Activated T-cell treated with anti-CD3 and anti-CD28 coated beads for 4 hours (primary cell): ENCODE measurements at places on chromosomes 4 and X.

DNA sequence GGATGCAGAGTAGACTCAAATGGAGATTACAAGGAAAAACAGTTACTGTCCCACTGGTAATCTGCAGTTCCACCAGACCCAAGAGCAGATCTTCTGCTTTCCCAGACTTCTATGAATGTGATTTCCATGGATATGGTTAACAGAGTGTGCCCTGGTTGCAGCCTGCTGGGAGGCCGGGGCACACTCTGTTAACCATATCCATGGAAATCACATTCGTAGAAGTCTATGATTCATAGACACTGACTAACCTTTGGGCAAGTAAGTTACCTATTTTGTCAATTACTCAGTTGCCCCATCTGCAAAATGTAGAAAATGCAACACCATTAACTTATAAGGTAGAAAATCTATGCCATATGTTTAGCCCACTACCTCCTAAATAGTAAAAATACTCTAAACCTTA, 443.1 kb upstream of the PITX2 start:
- no peak for DNase-seq

DNA sequence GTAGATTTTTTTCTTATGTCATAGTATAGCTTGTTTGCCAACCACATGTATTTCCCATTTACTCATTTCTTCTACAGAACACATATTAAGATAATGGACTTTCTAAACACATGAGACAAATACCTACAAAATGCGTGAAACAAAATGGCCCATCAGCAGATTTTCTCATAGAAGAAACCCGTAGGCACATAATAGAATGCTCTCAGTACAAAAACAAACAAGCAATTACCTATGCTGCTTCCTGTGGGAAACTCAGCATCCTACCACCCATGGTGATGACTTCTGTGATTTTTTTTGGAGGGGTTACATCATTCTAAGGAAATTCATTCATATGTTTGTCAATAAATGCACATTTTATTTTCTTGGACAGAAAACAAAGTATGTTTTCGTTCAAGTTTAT, 343.6 kb downstream of the SPRY1 start:
- no peak for DNase-seq

GRCh38 chr4:39698424-39699009, 581 bp downstream of the UBE2K start:
- DNase-seq = peak; percentile 23

DNA sequence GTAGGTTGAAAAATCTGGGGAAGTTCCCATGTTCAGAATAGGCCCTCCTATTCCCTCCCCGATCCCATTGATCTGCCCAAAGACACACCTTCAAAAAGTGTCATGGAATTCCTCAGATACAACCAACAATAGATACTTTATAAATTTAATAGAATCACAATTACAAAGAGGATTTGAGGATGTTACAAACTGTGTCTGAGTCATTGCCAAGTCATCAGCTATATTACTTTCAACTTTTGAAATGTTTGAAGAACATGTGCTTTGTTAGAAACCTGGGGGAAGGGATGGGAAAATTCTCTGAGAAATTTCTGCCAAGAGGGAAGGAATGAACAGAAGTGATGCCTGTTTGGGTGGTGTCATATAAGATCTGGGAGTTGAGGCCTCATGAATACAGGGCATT, 46.7 kb downstream of the KCNIP4 start:
- DNase-seq = no peak

- peak; percentile 77 for DNase-seq
These were observed at the start of gene TAF1 for GRCh38 chrX:71365875-71366673. TAF1 (plus strand) TSS chrX:71366357; CDS start chrX:71366375, 18 bp downstream.

- no peak for DNase-seq
These were observed 1774.8 kb downstream of the ARAP2 start for GRCh38 chr4:34469516-34469915.

- no peak for DNase-seq
These were observed 17.5 kb downstream of the PRSS12 start for GRCh38 chr4:118335324-118335723.

DNA sequence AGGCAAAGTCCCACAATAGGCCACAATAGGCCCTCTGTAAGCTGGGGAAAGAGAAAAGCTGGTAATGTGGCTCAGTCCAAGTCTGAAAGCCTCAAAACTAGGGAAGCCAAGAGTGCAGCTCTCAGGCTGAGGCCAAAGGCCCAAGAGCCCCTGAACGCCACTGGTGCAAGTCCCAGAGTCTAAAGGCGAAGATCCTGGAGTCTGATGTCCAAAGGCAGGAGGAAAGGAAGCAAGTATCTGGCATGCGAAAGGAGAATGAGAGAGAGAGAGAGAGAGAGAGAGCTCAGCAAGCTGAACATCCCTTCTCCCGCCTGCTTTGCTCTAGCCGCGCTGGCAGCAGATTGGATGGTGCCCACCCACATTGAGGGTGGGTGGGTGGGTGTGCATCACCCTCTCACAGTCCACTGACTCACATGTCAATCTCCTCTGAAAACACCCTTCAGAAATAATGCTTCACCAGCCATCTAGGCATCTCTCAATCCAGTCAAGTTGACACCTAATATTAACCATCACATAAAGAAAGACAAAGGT, 30.9 kb upstream of the ELF2 start:
- DNase-seq = no peak

DNA sequence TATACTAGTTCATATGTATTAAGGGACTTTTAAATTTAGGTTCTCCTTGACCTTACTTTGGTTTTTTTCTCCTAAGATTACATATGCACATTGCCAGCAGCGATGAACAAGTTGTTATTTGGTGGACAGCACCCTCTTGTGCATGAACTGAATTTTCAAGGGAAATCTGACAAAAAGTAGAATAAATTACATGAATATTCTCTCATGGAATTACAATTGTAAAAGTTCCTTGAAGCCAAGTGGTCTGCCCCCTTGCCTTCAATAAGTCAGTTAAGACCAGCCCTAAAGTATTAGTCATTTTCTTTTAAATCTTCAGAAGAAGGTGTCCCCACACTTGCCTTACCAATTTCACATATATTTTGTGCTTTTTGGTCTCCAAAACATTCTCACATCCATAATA, 30.7 kb upstream of the SMARCA5 start:
- no peak for DNase-seq

DNA sequence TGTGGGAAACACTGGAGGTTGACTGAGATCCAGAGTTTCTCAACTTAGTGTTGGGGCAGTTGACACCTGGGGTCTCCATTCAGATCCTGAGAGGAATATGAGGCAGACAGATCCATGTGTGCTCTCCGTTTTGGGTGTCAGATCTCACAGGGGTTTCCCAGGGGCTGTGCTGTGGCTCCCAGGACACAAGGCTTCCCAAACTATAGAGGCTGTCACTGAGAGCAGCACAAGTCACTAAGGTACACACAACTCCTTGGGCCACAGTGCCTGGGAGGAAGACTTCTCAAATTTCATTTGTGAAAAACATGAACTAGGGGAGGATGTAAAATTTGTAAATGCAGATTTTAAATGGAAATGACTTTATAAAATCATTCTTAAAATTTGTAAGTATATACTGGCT, 363.6 kb downstream of the FBXO8 start:
- no peak for DNase-seq

- DNase-seq = no peak
These were observed 515.0 kb upstream of the FAT1 start for GRCh38 chr4:187238646-187239045.

DNA sequence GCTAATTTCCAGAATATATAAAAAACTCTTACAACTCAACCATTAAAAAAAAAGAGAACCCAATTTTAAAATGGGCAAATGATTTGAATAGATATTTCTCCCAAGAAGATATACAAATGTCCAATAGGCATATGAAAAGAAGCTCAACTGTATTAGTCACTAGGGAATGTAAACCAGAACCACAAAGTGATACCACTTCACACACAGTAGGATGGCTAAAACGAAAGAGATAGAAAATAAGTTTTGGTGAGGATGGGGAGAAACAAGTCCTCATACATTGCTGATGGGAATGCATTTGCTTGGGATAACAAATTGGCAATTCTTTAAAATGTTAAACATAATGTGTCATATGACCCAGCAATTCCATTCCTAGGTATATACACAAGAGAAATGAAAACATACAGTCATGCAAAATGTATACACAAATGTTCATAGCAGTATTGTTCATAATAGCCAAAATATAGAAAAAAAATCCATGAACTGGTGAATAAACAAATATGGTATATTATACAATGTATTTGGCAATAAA, 5.7 kb downstream of the TCEAL3 start:
- no peak for DNase-seq

DNA sequence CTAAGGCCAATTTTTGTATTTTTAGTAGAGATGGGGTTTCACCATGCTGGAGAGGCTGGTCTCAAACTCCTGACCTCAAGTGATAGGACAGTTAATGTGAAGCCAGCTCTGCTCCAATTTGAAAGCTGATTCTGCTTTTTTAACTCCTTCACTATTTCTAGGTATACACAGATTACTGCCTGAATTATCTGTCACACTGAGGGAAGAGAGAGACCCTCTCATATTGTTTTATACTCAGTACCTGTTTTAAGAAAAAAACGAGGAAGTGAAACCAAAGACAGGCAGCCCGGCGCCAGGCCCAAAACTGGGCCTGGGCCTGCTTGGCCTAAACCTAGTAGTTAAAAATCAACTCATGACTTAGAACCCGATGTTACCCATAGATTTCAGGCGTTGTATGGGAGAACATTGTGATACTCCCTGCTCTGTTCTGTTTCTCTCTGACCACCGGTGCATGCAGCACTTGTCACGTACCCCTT, 1601.5 kb upstream of the PCDH10 start:
- no peak for DNase-seq

DNA sequence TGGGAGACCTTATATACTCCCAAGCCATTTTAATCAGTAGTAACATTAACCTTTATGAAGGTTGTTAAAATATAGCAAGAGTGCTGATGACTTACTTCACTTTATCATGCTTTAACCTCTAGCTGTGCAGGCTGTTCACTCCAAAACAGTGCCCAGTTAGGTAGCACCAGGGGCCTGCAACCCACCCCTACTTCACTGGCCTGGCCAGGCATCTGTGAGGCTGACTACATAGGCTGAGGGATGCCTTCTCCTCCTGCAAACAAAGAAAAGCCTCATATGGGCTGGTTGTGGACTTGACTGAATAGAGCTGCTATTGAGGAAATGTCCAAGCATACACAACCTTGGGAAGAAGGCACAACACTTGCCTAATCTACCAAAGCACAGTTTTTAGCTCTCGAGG, 172.8 kb downstream of the SHROOM3 start:
- no peak for DNase-seq

DNA sequence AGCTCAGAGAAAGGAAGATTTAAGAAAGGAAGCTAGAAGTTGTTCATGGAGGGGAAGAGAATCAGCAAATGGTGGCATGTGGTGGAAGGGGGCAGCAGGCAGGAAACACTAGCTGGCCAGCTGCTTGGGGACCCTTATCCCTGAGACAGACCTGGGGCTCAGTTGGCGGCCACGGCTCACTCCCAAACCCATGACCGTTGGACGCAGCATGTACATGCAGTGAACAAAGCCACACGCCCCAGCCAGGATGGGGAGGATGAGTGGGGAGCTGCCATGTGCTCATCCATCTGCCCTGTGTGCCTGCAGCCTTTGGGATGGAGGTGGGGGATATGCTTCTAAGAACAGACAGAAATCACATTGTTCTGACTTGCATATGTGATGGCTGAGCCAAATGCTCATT, 155.2 kb upstream of the PABPC5 start:
- DNase-seq = no peak

GRCh38 chr4:97003715-97004114, 1139.6 kb downstream of the STPG2 start:
- no peak for DNase-seq

GRCh38 chr4:174516794-174517193, 5.5 kb downstream of the HPGD start:
- no peak for DNase-seq

DNA sequence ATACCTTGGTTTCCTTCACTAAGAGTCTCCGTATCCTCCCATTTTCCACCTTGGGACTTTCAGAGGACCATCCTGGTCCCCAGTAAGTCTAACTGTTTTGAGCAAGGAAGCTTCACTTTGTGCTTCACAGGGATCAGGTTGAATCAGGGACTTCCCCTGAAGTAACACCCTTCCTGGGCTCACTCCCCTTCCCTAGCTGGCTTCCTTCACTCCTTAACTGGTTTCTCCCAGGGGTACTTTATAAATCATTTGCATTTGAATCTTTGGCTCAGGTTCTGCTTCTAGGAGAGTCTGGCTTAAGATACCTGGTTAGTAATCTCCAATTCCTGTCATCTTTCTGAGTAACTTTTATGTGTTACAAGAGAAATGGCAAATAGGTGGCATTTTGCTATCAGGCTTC, 24.5 kb upstream of the GRIA2 start:
- no peak for DNase-seq

DNA sequence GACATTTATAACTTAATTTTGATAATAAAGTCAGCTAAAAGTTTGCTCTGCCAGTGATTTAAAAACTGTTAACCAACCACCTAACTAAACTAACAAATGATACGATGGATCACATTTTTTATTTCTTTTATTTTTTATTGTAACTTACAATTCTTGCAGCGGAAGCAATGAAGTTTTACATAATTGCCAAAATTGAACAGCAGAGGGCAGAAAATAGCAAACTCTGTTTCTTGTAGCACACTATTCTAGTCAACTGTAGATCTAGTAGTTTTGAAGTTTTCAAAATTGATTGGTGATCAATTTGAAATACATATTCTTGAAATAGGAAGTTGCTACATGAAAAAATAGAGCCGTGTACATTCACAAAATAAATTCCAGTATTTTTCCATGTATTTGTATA, 2.8 kb upstream of the GRIA2 start:
- no peak for DNase-seq

DNA sequence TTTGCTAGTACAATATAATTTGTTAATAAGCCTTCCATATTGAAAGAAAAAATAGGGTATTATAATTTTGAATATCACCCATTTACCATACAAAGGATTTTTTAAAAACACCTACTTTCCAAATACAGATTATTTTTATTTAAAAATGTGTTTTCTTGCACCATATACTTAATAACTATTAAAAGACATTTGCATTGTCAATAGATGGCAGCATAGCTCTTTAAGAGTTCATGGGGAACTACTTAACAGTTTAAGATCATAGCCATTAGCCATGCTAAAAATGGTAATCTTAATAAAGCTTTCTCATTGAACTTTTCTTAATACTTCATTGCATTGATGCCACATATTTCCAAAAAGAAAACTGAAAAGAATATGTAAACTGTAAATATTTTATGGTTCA, 1995.9 kb downstream of the C4orf33 start:
- DNase-seq = no peak
